CMK (cell line): ENCODE measurements at places on chromosomes 1 and 21.

DNA sequence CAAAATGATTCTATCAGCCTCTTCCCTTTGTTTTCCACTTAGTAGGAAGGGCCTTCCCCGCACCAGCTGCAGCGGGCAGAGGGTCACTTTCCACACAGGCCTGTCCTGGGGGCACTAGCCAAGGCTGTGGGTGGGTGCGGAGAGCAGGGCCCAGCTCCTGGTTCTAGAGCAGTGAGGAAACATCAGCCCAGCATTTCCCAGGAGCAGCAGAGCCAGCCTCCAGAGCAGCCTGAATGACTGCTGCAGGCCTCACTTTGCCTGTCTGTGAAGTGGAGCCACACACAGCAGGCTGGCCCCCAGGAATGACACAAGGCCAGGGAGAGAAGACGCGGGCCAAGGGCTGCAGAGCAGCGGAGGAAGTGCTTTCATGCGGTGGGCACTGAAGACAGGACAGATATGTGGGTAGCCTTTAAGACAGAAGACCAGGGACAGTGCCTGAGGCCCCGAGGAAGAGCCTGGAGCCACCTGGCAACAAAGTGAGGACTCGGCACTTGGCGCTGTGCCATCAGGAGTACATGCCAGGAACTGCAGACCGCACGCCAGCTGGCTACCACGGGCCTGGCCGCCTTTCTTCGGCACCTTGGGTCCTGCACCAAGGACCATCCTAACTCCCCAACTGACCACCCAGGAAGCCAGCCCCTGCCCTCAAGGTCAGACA, 42.0 kb downstream of the ACOT7 start:
- DNase-seq, result no peak

DNA sequence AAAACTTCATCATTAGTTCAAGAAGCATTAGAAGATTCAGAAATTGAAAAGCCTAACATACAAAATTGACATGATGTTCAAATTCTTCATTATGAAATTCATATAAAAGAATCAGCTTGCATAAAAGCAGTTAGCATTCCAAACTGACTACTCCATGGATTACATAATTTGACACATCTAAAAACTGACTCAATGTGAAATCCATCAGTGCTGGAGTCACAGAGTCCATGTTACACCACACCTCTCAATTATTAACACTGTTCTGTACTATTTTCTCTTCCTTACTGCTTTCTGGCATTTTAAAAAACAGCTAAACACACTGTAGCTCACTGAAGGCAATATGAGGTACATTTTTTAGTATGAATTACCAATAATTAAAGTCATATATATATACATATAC, 28.0 kb downstream of the ARHGAP29 start:
- no peak for DNase-seq

GRCh38 chr1:37719572-37720195, 27.4 kb downstream of the CDCA8 start:
- DNase-seq, result no peak

DNA sequence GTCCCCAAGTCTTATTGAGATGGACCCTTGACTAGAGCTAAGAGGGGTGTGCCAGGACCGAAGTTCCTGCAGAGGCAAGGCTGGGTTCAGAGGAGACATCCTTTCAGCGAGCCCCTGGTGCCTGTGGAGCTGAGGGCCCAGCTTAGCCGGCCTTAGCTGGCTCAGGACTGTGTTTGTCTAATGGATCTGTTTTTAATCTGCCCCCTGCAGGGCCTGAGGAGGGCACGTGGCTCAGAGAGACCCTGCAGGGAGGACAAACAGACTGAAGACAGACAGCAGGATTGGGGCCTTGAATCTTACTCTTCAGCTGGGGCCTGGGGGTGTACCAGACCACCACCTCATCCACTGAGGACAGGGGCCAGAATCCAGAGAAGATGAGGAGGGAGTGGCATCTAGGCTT, 1.6 kb downstream of the CRABP2 start:
- DNase-seq, result no peak

DNA sequence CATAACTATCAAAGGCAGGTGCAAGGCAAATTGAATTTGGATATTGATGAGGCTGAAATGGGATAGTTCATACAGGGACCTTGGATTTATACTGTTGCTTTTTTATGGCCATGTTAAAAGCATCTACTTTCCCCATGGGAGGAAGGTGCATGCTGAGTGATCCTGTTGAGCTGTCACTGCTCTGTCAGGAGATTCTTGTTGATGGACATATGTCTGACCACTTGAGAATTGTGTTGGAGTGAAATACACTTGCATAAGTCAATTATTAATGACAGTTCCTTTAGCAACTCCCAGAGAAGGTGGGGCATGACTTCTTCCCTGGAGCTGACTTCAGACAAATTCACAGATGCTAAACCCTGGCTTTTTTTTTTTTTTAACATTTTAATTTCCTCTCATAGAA, 58.4 kb upstream of the DYNLT5 start:
- DNase-seq, result no peak

DNA sequence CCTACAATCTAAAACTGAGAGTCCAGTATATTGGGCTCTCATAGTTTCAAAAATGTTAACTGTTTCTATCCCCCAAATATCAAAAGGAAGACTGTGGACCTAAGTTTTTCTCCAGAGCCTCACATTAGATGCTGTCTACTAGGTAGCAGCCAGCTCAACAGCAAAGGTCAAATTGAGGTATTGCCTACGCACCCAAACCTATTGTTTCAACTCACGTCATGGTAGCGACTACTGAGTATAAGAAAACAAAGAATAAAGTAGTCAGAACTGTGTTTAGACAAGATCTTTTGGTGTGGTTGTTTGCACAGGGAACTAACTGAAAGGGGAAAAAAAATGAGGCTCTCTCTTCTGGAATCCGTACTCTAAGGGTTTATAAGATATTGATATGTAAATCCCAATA, 173.2 kb downstream of the LBR start:
- DNase-seq, result no peak

GRCh38 chr1:61494000-61494399, 230.9 kb downstream of the TM2D1 start:
- DNase-seq, result no peak

DNA sequence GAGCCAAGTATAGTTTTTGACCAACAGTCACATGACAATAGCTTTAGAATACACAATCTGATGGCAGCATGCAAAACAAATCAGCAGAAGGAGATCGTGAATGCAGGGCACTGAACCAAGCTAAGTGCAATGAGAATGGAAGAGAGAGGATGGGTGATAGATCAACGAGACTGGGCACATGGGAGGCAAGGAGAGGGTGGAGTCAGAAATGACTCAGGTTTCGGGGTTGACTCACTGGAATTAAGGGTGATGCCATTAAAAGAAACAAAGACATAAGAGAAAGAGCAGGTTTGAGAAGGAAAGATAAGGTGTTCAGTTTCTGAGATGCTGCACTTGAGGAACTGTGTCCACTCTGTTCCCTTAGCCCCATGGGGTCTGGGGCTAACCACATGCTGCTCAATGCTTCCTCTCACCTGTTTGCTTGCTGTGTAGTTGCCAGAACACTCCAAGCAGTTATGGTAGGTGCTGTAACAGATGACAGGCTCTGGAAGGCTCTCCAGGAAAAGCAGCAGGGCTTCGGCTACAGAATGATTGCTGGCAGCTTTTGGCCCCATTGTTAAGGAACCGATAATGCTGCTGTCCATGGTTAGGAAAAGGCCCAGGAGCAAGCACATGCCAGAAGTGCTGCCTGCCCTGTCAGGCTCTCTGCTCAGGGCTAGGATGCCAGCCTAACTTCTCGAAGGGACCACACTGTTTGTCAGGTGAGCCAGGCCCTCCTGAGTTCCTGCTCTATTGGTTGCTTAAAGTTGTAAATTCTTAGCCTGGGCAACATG, 6.1 kb upstream of the MTF1 start:
- no peak for DNase-seq

DNA sequence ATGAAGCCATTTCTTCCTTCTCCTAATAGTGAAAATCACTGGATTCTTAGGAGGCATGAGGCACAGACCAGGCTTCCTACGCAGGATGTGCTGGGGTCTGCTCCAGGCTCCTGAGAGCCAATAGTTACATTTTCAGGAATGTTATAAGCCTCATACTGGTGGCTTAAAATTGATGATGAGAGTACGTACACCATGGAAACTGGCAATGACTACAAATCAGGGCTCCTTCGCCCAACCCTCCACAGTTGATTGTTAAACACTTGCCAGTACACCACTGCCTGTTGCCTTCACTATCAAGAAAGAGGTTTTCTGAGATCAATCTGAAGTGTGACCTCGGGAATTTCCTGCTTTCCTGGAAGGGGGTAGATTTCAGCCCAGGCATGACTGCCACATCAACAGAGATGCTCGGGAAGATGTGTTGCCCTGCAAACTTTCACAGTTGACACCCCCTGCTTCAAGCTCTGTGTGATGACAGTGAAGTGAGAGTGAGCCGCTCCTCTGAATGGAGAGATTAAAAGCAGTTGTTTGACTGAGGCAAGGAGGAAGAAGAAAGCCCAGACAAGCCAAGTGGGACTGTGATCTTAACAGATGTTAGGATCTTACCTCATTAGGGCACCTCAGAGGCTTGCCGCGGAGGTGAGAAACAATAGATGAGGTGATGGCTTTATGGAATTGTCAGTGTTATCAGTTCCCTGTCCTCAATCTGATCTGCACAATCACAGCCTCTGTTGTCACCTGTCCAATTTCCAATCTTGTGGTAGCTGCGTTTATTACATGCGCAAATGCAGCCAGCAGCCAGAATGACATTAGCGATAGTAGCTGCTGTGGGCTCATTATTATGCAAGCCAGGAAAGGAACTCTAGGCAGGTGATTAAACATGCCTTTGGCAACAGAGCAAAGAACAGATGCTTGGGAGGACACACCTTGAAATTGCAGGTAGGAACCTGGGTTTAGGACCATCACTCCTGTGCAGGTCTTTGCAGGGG, 277.3 kb downstream of the KAZN start:
- DNase-seq, result no peak
